HL-60 (cell line): ENCODE measurements at places on chromosomes 3 and 15.

DNA sequence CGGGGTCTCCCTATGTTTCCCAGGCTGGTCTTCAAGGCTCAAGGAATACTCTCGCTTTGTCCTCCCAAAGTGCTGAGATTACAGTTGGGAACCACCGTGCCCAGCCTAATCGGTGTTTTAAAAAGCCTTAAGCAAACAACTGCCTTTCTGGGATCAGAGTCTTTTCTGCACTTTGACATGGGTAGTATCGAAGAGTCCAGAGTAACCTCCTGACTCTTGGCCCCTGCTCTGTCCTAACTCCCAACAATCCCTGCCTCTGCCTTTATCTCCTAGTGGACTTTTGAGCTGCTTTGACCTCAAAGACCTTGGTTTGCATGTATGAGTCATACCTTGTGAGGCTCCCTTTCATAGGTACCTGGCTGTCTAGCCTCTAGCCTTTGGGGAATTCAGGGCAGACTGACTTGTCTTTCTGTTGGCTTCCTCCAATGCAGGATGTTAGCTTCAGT lies 21.0 kb upstream of the HACD2 start:
- no peak for DNase-seq

- DNase-seq = no peak
Measured at GRCh38 chr15:59522988-59523461, 85.0 kb downstream of the FAM81A start.

DNA sequence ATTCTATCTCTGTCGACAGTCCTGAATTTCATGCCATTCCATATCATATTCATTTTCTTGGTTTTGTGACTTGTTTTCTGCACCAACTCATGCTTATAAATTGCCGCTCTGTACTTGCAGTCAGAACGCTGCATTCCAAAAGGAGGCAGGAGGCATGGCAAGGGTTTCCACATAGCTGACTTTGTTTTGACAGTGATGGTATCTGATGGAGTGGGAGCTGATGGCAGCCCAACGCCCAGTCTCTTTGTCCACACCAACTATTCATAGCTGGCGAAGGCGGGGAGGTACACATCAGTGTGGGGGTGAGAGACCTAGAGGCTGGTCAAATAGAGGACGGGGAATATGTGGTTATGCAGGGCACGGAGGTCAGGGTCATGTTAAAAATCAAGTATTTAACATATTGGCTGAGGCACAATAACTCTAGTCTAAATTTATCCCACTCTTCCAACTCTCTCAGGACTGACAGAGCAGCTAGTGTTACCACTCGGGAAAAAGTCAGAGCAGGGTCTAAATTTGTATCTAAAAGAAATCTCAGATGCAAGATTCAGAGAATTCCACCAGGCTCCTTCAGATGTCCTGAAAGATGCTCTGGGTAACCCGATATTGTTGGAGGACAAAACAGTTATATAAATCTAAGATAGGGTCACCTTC lies 67.8 kb upstream of the ATP13A3 start:
- DNase-seq = no peak

GRCh38 chr15:66144978-66145725 lies 108.4 kb downstream of the MEGF11 start:
- no peak for DNase-seq

GRCh38 chr15:68003297-68003696 lies 50.8 kb upstream of the PIAS1 start:
- DNase-seq = no peak

GRCh38 chr3:156513619-156514018 lies 41.3 kb downstream of the SSR3 start:
- no peak for DNase-seq

GRCh38 chr15:99721896-99722295 lies 11.3 kb downstream of the LYSMD4 start:
- no peak for DNase-seq

DNA sequence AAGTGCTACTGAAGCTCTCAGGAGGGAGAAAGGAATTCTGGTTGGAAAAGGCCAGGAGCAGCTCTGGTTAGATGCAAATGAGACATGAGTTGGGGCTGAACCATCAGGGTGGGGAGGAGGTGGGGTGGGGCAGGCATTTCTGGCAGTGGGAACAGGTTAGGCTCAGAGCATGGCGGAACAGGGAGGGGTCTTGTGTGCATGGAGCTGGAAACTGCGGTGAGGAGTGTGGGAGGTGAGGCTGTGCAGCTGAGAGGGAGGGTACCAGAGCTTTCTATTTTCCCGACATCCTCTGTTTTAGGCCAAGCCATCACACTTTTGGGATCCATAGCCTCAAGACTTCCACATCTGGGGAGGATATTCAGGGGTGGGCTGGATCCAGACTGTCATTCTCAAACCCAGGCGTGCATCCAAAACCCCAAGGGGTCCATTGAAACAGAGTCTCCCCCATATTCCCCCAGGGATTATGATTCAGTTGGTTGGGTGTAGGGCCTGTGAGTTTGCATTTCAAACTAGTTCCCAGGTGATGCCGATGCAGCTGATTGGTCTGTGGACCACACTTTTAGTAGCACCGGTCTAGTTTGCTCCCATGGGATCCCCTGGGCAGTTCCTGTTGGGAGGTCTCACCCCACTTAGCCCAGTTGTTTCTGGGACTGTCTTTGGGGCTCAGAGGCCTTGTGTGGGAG lies 100.9 kb upstream of the TLE3 start:
- DNase-seq = no peak

DNA sequence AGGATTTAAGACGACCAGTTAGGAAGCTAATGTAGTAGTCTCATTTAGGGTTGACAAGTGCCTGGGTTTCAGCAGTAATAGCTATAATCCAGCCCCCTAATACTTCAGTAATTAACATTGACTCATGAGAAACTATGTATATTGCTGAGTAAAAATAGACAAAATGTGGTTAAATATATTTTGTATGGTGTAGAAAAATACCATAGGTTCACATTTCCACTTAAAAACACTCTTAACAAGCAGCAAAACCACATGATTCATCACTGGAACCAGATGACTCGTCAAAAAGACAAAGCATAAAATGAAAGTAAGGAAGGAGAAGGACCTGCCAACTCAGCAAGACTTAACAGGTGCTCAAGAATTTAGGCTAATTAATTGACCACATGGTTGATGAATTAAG lies 288.9 kb downstream of the EFHB start:
- DNase-seq = no peak

DNA sequence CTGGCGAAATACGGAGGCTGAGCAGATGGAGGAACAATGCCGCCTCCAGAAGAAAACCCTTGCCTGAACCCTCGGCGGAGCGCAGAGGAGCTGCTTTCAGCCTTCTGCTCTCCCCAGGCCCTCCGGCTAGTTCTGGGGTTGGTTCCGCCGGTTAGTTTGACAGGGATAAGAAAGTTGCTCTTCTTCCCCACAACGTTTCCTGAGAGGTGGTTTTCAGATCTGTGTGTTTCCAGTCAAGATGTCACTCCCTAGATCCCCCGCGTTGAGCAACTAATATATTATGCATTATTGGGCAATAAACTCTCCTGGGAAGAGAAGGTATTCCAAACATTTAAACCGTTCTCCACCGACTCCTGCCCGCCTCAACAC lies 551 bp downstream of the NLGN1 start:
- DNase-seq = no peak

- DNase-seq = no peak
Measured at GRCh38 chr15:68292967-68293366, 15.4 kb downstream of the FEM1B start.

DNA sequence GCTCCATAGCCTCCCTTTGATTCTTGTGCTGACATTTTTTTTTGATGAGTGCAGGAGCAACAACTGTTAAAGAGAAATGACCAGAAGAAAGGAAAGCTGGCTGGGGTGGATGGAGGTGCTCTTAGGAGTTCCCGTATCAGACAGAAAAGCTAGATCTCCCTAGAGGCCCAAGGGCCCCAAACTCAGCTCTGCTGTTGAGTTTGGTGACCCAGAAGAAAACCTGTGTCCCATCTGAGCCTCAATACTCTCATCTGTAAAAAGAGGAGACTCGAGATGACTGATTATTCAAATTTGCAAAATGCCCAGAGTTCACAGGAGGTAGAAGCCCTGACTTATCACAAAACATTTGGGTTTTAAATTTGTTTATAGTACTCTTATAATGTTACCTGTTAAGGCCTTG lies 142.4 kb downstream of the TIGIT start:
- DNase-seq = no peak

GRCh38 chr3:13282986-13283876 lies 136.9 kb downstream of the NUP210 start:
- DNase-seq = no peak

DNA sequence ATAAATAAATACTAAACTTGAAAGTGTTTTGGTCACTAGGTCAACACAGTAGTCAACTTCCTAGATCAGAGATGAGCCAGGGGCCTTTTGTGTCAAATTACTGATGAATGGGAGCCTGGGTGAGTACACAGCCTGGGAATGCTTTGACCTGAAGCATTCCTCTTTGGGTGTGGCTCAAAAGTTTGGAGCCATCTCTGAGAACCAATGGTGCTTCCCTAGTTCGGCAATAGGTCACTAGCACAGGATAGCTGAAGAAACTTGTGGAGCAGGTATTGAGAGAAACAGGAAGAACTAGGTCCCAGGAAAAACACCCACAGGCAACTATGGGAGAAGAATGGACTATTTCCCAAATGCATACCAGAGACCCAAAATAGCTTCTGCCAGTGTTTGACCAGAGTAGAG lies 56.6 kb upstream of the PLXND1 start:
- DNase-seq = no peak
